ENCODE measurements at places on chromosomes 11 and 22. TPM values are rescaled to one million over a fixed set of nuclear protein-coding genes. Genes with fewer than 3 reads are reported as not detected.

DNA sequence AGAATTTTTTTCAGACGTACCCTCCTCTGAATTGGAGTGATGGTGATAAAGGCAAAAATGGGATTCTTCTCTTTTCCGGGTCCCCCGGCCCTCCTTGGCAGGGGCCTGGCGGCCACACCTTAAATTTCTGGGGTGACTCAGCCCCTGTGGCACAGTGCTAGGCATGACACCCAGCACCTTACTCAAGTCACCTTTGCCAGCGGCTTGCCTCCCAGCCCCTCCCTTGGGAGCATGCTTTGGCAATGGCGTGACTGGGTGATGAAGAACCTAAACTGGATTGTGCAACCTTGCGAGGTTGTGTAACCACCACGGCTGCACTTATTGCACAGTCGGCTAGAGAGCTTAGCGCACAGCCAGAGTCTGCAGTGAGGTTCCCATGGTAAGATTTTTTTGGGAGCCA is 16.2 kb upstream of the LDLRAD3 start:
- DNase-seq = no peak

DNA sequence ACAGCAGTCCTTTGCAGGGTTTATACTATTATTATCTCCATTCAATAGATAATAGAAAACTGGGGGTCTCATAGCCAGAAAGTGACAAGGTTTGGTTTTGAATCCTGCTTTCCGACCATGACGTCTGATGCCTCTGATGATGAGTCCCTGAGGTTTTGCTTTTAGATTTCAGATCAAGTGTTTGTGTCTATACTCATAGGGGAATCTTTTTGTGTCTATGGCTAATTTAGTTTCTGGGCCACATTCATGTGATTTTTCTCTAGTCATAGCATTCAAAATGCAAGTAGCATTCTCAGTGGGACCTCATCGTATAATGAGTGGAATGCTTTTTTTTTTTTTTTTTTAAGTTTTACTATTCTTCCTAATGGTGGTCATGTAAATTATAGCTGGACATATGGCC is 72.9 kb downstream of the TNRC6B start:
- DNase-seq = no peak

GRCh38 chr11:109956124-109956793 is 136.9 kb upstream of the ZC3H12C start:
- DNase-seq = no peak

DNA sequence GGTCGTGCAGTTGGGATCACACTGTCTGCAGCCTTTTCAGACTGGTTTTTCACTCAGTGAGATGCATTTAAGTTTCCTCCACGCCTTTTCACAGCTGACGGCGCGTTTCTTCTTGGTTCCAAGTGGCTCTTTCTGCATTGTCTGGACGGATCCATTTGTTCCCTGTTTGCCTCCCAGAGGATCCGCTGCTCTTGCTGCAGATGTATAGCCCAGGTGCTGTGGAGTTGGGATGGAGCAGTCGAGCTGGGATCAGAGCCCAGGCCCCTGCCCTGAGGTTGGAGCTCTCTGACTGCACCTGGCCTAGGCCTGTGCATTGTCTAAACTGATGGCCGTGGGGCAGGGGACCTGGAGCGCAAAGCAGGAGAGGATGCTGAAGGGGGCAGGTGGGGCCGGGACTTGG is 51.6 kb downstream of the PARVB start:
- no peak for DNase-seq

- DNase-seq = no peak
These were observed 26.2 kb upstream of the SLC37A2 start for GRCh38 chr11:125036933-125037332.

DNA sequence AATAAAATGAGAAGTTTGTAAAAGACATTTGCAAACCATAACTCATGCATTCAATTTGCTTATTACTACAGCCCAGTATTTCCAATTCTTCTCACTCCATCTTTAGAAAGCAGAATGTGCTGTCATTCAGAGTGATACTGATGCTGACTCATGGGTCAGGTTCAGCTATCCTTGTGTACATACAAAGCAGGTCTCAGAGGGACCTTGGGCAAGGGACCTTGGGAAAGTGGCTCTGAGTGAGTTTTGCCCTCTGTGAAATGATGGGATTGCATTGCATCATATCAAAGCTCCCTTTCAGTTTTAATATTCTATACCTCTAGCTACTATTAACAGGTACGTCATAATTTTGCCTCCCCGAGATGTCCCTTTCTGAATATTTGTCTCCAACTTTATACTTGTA is 848.7 kb downstream of the OPCML start:
- DNase-seq = no peak

DNA sequence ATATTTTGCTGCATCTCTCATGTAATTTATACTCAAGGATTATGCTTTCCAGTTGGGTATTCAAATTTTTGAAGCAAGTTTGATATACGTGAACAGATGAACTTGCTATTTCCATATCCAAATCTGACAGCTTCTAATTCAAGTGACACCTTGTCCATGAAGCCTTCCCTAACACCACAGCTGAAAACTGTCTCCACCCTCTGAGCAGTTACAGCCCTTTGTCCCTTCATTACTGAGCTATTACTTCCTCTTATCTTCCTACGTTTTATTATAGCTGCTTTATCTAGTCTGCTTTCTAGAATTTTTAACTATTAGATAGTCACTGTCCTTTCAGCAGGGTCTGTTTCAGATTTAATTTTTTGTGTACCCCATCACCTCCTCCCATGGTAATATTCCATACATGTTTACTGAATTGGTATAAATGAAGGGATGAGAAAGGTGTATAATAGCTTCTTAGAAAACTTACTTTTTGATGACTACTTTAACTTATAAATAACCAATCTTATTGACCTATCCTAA is 13.3 kb upstream of the PRSS23 start:
- no peak for DNase-seq

GRCh38 chr11:3192511-3193372 is 25.9 kb downstream of the MRGPRG start:
- DNase-seq = no peak

- DNase-seq = no peak
These were observed 27.1 kb downstream of the RSPH14 start for GRCh38 chr22:23114721-23115020.

DNA sequence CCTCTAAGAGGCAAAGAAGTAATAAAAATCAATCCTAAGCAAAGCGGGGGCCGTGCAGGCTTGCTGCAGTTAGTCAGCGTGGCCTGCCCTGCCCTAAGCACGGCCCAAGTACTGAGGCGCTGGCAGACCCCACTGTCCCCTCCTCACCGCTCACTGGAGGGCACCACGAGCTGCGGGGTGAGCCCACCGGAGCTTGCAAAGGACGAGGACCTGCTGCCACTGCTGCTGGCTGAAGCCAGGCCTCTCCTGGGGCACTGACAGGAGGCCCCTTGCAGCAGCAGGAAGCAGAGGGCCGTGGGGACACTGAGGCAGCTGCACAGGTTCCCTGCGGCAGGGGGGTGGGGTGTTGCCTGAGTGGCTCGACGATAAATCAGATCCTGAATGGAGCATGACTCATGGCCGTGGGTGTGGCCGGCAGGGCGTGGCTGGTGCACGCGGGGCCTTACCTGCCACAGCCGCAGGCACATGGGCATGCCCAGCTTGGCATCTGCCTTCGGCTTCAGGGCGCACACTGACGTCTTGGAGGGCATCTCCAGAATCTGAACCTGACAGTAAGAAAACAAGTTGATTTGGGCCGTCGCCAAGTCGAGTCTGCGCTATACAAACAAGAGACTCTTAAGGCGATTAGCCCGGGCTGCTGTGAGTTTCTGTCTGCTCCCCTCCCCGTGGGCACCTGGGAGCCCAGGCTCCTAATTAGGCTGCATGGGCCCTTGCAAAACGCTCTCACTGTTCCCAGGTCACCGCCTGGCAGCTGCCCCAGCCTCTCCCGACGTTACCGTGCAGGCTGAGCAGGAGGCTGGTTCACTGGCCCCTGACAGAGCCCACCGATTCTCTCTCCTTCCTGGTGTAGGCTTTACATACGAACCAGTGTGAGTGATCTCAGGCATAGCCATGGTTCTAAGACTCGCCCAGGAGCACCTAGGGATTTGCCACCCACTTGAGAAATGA is 45.9 kb downstream of the TBX1 start:
- no peak for DNase-seq

GRCh38 chr11:1301220-1302000 is 8.0 kb downstream of the TOLLIP start:
- no peak for DNase-seq

DNA sequence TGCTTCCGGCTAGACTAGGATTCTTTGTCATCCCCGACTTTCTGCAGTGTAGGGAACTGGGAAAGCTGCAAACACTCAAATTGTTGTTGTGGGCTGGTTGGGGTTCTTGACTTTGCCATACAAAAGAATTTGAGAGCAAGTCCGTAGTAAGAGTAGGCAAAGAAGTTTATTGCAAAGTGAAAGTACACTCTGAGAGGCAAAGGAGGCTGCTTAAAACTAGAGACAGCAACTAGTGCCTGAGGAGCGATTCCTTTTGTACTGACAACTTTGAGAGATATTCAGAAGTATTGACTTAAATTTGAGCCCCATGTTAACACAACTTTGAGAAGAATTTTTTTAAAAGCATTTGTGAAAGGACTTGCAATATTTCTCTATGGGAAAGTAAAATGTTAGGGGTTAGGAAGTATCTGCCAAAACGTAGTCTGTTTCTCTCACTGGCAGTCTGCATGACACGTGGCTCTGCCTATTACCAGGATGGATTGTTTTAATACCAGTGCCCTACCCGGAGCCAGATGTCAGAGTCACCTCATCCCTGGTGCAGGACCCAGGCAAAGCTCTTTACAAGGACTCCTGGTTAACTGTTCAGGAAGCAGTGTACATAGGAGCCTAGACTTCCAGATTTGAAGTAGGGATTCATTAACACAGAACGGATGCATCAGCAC is 85.0 kb upstream of the CLPB start:
- DNase-seq = no peak

DNA sequence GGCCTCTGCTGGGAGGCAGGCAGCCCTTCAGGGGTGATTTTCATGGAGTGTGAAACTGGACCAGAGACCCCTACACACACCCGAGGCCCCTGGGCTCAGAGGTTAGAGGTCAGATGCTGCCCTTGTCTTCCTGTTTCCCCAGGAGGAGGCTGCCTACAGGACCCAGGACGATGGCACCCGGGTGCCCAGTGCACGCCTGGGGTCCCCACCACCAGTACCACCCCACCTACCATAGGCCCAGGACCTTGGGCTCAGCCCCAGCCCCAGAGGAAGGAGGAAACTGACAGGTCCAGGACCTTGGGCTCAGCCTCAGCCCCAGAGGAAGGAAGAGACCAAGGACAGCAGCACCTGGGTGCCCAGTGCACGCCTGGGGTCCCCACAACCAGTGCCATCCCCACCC is 79.2 kb downstream of the BRD1 start:
- DNase-seq = no peak

DNA sequence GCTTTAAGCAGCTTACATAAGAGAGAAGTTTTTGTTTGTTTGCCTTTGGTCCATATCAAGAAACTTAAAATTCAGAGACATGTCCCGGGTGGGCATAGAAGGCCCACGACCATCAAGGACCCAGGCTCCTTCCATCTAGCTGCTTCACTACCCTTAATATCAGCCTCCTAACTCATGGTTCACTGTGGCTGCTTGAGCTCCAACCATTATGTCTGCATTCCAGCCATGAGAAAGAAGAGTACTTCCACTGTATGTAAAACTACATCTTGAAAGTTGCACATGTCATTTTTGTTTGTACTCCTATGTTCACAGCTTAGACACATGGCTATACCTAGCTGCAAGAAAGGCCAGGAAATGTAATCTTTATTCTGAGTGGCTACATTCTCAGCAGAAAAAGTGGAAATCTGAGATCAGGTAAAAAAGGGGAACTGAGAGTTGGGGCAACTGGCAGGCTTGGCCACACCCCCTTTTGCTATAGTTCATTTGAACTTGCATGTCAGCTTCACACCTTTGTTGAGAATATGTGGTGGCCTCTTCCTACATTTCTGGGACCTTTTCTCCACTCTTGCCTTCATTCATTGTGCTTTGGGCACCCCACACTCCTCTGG is 81.3 kb upstream of the TP53I11 start:
- DNase-seq = no peak

DNA sequence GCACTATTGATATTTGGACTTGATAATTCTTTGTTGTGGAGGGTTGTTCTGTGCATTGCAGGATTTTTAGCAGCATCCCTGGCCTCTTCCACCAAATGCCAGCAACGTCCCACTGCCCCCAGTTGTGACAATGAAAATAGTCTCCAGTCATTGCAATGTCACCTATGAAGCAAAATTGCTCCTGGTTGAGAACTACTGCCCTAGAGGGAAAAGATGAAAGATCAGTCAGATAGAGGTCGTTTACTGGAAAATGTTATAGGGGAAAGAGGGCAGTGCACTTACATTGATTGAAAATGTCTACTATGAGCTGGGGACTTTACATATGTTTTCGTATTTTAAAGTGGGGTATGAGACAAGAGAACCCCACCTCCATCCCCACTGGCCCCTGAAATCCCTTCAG is 77.1 kb upstream of the FAM181B start:
- no peak for DNase-seq

GRCh38 chr11:90594658-90595057 is 371.8 kb upstream of the CHORDC1 start:
- no peak for DNase-seq

- peak; percentile 22 for DNase-seq
These were observed 1.5 kb downstream of the OLFML1 start for GRCh38 chr11:7486781-7487140.

- peak; percentile 49 for DNase-seq
These were observed 28.0 kb downstream of the MOB2 start for GRCh38 chr11:1458340-1459218.

DNA sequence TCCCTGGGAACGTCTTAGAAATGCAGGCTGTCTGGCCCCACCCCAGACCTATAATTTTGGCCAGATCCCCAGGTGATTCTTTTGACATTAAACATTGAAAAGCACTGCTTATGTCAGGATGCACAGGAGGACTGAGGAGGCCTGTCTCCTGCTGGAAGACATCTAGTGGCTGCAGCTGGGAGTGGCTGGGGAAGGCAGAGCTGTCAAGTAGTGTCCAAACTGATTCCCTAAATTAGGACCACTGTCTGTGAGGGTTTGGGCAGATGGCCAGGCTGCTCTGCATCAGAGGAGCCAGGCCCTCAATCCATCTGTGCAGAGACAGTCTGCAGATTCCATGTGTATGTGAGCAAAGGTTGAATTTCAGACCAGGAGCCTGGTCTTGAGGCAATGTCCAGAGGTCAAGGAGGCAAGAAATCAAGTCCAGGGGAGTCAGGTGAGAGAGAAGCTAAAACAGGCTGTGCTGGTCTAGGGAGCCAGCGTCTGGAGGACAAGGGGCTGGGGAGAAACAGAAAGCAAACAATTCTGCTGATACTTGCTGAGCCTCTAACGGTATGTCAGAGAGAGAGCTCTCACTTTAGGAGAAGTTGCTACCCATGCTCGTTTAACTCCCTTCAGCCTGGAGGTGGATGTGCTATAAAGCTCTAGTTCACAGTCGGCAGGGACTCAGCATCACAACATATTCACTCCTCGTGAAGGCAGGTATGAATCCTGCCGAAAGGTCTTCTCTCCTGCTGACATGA is 15.3 kb upstream of the SYTL2 start:
- DNase-seq = peak; percentile 37

UNC93B1 gene
- 7.2 TPM for total RNA-seq

PDE2A gene
- 39.0 TPM for total RNA-seq

OR10D3 gene
- total RNA-seq = not detected

MIAT gene
- total RNA-seq = 0.28 TPM

ANKRD49 gene
- total RNA-seq = 3.6 TPM

CST6 gene
- not detected for total RNA-seq

CCDC157 gene
- total RNA-seq = 0.39 TPM

PRAME gene
- 0.49 TPM for total RNA-seq

GRM5 gene
- total RNA-seq = not detected

DGCR2 gene
- 31.4 TPM for total RNA-seq

OR4D5 gene
- not detected for total RNA-seq

KMT2A gene
- total RNA-seq = 26.2 TPM
